Hippocampal formation (tissue), 2 donors: ENCODE measurements at places on chromosomes 4 and X.

DNA sequence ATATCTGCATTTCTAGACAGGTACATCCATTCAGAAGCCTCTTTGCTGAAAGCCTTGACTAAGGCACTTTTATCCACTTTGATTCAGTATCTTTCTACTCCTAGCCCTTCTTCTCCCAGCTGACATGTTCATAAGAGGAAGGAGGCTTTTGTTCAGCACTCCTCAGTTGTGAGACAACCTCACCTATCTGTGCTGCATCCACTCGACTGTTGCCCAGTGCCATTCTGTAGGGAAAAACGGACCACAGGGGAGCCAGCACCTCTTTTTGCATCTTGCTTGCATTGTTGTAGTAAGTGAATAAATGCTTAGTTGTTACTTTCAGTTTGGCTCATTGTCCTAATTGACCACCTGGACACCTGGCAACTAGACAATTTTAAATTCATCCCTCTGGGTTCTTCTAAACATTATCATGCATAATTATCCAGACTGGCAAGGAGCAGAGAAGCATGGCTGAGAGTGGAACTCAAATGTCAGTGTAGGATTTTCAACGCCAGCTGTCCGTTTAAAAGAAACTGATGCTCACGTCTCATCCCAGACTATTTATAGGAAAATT is 83.8 kb upstream of the BOD1L1 start:
- DNase-seq, result no peak

DNA sequence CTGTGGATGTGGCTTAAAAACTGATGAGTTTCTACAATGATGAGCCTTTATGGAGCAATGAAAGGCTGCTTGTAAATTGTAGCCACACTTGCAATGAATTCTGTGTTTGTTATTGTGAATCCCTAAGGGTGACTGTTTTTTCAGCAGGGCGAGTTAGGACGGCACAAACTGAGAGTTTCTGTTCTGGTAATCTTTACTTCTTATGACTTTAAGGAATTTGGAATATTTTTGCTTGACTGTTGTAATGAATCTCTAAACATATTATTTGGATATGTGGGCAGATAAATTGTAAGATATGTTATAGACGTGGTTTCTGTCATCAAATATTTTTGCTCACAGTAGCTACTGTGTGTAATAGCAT is 22.2 kb downstream of the RBPJ start:
- peak; percentile 92 for DNase-seq

DNA sequence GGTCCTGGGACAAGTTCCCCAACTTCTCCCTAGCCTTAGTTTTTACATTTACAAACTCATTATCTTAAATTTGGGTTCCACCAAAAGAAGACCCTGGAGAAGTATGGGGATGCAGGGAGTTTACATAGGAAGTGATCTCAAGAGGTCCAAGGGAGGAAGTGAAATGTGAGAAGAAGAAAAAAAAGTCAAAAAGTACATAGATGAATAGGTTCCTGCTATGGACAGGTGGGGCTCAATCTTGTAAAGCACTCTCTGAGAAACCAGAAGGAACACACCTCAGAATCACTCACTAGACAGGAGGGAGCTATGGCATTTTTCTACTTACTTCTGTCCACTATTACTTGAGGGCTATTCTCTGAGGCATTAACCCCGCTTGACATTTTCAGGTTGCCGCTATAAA is 56.6 kb downstream of the ARHGAP6 start:
- no peak for DNase-seq

DNA sequence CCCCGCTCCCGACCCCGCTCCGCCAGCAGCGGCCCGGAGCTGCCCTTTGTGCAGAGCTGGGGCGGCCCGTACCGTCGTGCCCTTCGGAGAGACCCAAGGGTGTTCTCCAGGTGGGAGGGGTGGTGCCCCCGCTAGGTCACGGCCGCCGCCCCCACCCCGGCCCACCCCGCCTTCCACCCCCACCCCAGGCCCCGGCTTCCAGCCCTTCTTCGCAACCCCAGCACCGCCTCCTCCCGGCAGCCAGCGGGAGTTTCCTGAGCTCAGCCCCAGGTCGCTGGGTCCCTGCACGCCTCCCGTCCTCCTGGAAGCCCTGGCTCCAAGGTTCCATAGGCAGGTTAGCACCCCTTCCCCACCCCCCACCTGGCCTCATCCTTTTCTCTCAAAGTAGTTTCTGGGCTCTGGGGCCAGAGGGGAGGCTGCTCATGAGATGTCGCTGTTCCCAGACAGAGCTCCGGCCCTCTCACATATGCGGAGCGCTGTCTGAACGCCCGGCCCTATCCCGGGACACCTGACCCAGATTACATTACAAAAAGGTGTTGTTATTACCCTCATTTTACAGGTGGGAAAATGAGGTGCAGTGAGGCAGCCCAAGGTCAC is 25.2 kb upstream of the FGFR3 start:
- no peak for DNase-seq

DNA sequence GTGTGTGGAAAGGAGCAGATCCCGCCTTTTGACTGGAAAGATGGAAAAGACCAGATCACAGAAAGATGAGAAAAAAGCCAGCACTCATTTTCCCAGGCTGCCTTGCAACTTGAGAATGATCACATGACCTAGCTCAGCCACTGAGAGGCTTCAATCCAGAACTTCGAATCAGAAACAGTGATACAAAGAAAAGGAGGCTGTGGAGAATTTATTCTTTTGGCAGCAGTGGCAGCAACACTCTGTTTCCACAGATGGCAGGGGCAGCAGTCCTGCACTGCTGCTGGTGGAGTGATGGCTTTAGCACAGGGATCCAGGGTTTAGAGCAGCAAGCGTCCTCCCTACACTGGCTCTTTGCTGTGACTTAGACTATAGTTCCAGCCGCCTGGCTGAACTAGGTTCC is 77.8 kb upstream of the SH3RF1 start:
- peak; percentile 5 for DNase-seq

DNA sequence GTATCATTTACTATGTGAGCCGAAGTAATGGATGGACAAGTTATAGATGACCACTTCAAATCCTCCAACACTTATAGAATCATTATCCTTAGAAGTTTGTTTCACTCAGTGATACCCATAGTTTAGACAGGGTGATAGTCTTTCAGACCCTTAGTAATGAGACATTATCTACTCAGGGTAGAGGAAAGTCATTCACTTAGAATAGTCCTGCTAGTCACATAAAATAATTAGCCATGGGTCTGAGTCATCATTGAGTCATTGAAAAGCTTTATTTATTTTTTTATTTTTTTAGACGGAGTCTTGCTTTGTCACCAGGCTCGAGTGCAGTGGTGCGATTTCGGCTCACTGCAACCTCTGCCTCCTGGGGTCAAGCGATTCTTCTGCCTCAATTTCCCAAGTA is 321.7 kb upstream of the FSTL5 start:
- no peak for DNase-seq

- DNase-seq, result no peak
These were observed 204.2 kb upstream of the PDE5A start for GRCh38 chr4:119832776-119833175.

DNA sequence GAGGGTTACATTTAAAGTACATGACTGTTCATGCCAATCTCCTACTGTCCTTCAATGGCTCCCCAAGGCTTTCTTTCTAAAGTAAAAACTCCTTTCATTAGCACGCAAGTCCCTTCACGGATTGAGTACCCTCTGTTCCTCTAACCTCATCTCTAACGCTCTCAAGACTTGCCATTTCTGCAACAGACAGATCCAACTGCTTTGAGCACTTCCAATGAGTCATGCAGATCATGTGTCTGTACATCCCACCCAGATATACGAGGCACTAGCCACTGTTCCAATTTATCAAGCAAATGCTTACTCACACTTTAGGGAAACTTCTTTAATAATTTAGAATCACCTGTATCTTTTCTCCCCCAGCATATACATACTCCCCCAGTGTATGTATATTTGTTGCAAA is 332.5 kb upstream of the ZFP42 start:
- DNase-seq, result no peak

DNA sequence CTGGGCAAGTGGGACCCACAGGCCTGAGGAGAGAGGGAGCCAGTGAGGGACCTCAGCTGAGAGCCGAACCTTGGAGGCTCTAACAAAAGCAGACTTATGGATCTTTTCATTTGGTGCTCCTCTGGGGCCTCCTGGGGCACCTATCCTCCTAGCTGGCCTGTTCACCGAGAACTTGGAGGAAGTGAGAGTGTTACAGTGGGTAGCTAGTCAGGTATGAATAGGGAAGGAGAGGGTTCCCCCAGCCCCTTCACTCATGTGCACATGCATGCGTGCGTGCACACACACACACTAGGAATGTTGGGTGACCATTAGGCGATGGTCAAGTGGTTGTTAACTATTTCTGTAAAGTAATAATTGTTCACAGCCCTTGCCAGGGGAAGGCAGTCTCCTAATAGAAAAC is 18.6 kb upstream of the TMEM185A start:
- no peak for DNase-seq

- no peak for DNase-seq
These were observed 57.5 kb downstream of the MAML3 start for GRCh38 chr4:140096483-140096861.

- DNase-seq, result no peak
These were observed 199.0 kb upstream of the NUDT6 start for GRCh38 chr4:123121241-123121907.
